ENCODE measurements at places on chromosomes 7 and 10.

DNA sequence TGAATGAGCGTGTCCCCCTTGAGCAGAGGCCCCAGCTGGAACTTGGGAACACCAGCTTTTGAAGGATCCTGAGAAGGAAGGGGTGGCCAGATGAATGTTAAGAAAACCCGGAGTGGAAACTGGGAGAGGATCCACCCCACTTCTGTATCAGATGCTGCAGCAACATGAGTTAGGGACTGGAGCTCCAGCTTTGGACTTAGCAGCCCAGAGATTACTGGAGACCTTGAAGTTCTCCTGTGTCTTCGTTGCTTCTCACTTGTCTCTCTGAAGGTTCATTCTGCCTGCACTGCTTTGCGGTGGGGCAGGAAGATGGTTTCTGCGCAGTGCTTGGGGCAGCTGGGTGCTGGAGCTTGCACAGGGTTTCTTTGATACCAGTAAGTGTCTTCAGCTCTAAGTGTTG lies 9.3 kb downstream of the TMEM248 start:
- no peaks in the 10 kb centered on the region for H3K27me3 ChIP-seq
- ATAC-seq = no peak
- H3K4me3 ChIP-seq = no peak overlapping the region
- no peak overlapping the region for H3K27ac ChIP-seq
- no peaks in the 10 kb centered on the region for H3K36me3 ChIP-seq
- no peaks in the 10 kb centered on the region for H3K4me1 ChIP-seq

GRCh38 chr10:7611909-7612308 lies 54.9 kb downstream of the ITIH5 start:
- H3K27me3 ChIP-seq = no peaks in the 10 kb centered on the region
- ATAC-seq = no peak
- no peak overlapping the region for H3K27ac ChIP-seq

DNA sequence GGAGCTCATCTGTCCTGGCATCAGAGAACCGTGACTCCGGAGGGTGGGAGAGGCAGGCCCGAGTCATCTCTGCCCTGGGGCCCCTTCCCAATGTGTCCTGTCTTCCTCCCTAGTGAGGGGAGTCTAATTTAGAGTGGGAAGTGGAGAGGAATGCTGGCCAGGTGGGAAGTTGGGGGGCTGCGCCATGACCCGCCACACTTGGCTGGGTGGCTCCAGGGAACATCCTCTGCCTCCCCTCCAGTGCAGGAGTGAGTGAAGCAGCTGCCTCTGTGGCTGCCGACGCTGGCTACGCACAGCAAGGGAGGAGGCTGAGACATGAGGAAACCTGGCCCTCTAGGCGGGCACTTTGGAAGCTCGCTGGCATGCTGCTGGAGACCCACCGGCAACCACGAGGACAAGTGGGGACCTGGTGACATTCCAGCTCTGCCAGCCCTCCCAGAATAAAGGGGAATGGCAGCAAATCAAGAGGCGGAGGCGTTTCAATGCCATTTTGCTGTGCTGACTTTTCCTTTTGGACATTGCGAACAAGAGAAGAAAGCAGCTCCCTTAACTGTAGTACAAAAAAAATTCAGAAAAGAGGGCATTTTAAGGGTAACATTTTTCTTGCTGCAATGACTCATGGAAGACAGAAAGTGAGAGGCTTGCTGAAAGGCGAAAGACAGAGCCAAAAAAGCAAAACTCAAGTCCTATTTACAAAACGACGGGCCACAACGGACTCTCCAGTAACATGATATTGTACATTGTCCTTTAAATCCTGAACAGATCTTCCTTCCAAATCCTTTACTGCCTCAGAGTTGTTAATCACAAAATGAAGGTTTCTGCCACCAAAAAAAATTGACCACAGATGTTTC lies 121.2 kb upstream of the PITRM1 start:
- peaks cover 14% of the 10 kb centered on the region for H3K4me1 ChIP-seq
- H3K27ac ChIP-seq = no peak overlapping the region
- H3K27me3 ChIP-seq = no peaks in the 10 kb centered on the region
- no peak overlapping the region for H3K4me3 ChIP-seq
- ATAC-seq = no peak

- no peak overlapping the region for H3K4me3 ChIP-seq
- no peaks in the 10 kb centered on the region for H3K36me3 ChIP-seq
- ATAC-seq = no peak
- H3K27me3 ChIP-seq = no peaks in the 10 kb centered on the region
- H3K27ac ChIP-seq = no peak overlapping the region
- no peaks in the 10 kb centered on the region for H3K4me1 ChIP-seq
These were observed 54.7 kb downstream of the ARHGAP22 start for GRCh38 chr10:48550071-48550691.

- H3K4me1 ChIP-seq = no peaks in the 10 kb centered on the region
- H3K4me3 ChIP-seq = no peak overlapping the region
- no peaks in the 10 kb centered on the region for H3K27me3 ChIP-seq
- ATAC-seq = no peak
- H3K27ac ChIP-seq = no peak overlapping the region
These were observed 211.5 kb downstream of the DGKB start for GRCh38 chr7:14691034-14691433.

DNA sequence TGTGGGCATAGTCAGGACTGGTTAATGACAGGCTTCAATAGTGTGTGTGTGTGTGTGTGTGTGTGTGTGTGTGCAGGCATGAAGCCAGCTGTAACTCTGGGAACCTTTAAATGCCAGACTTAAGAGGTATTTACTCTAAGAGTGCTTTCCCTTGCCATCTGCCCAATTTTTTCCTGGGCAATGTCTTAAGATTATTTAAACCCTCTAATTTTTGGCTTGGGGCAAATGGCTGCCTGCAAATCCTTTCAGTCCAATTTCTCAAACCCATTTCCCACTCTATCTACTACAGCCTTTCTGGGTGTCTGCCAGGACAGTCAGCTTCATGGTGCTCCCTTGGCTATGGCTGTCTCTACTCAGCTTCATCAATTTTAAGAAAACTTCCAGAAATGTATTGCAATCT lies 62.6 kb upstream of the C1GALT1 start:
- ATAC-seq = no peak
- H3K4me1 ChIP-seq = no peaks in the 10 kb centered on the region
- H3K4me3 ChIP-seq = no peak overlapping the region
- no peak overlapping the region for H3K27ac ChIP-seq
- H3K27me3 ChIP-seq = no peaks in the 10 kb centered on the region

DNA sequence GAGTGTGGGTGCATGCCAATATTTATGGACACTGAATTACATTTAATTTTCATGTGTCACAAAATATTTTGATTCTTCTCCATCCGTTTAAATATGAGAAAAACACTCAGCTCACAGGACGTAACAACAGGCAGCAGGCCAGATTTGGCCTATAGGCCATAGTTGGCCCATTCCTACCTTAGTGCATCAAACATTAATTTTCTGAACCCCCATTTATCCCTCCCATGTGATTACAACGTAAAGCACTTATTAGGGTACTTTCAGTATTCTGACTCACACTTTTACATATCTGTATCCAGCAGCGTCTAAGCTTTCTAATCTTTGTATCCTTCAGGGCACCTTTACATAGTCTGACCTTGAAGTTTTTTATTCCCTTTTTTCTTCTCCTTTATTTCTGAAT lies 4.0 kb downstream of the IDI1 start:
- no peaks in the 10 kb centered on the region for H3K27me3 ChIP-seq
- H3K27ac ChIP-seq = no peak overlapping the region
- no peak for ATAC-seq
- H3K4me3 ChIP-seq = no peak overlapping the region

DNA sequence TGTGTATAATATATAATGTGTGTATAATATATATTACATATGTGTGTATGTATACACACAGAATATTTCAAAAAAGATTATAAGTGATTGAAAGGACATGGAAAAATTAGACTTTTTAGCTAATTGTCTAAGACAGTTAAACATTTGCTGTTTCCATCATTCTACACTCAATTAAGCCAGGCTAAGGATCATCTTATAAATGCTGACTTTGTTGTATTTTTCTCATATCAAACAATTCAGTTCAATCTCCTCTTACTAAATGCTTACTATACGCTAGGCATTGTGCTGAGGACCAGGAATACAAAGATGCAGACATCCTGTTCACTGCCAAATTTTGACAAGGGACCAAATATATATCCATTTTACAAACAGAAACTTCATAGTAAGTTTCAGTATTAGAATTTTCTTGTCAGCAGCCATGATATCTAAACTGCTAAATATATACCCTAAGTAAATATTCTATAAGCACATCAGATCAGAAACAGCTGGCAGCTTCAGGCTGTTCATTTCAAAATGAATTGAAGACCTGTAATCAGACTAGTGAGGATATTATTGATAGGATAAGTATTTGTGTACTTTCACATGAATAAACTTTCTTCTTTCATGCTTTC lies 10.3 kb upstream of the LRRN3 start:
- no peak overlapping the region for H3K27ac ChIP-seq
- H3K4me3 ChIP-seq = no peak overlapping the region
- H3K27me3 ChIP-seq = no peaks in the 10 kb centered on the region
- H3K36me3 ChIP-seq = no peaks in the 10 kb centered on the region
- ATAC-seq = no peak

DNA sequence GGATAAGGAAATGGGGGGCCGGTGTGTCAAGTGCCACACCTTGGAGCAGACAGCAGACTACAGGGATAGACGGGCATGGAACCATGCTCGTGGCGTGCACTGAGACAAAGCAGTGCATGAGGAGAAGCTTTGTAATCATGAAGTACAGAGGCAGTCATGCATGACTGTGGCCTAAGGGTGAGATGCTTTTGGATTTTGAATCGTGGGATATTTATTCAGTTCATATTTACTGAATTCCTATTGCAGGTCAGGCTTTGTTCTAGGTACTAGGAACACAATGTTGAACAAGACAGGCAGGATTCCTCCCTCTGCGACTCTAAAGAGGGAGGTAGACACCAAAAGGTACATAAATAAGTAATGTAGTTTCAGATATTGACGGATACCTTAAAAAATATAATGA lies 597.6 kb downstream of the PARD3 start:
- H3K4me1 ChIP-seq = no peaks in the 10 kb centered on the region
- no peak for ATAC-seq
- no peak overlapping the region for H3K27ac ChIP-seq
- H3K27me3 ChIP-seq = no peaks in the 10 kb centered on the region

- H3K27ac ChIP-seq = no peak overlapping the region
- H3K27me3 ChIP-seq = no peaks in the 10 kb centered on the region
- H3K4me1 ChIP-seq = no peaks in the 10 kb centered on the region
These were observed 37.8 kb upstream of the ZNF365 start for GRCh38 chr10:62336404-62336803.

GRCh38 chr10:44995581-44995913 lies 5.2 kb upstream of the ZNF22 start:
- H3K4me1 ChIP-seq = peaks cover 39% of the 10 kb centered on the region
- no peak overlapping the region for H3K4me3 ChIP-seq
- H3K27ac ChIP-seq = peak overlapping the region; percentile 94
- no peaks in the 10 kb centered on the region for H3K27me3 ChIP-seq
- ATAC-seq = no peak

DNA sequence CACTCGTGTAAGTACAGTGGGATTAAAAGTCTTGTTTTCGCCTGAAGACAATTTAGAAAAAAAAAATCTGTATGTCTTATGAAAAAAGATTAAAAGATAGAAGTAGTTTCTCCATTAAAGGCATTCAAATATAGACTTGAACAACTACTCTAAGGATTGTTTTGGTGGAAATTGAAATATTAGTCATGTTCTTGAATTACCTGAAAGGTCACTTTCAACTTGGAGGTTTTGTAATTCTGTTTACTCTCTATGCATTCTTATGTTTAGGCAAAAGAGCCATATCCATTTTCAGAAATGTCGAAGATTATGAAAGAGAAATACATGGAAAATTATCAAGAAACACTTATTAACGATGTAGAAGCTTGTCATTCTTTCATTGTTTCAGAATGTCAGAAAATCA lies 373.7 kb downstream of the ARL4A start:
- no peaks in the 10 kb centered on the region for H3K36me3 ChIP-seq
- no peak overlapping the region for H3K4me3 ChIP-seq
- no peak overlapping the region for H3K27ac ChIP-seq
- ATAC-seq = no peak
- no peaks in the 10 kb centered on the region for H3K4me1 ChIP-seq

GRCh38 chr10:129869596-129870473 lies 94.2 kb downstream of the EBF3 start:
- no peaks in the 10 kb centered on the region for H3K27me3 ChIP-seq
- ATAC-seq = no peak
- H3K27ac ChIP-seq = no peak overlapping the region

- no peak overlapping the region for H3K27ac ChIP-seq
- no peaks in the 10 kb centered on the region for H3K36me3 ChIP-seq
- peaks cover 41% of the 10 kb centered on the region for H3K4me1 ChIP-seq
- no peak overlapping the region for H3K4me3 ChIP-seq
These were observed 54.1 kb upstream of the PPIF start for GRCh38 chr10:79292891-79293746.

GRCh38 chr7:27793780-27794179 lies 53.8 kb downstream of the TAX1BP1 start:
- no peak for ATAC-seq
- H3K27ac ChIP-seq = no peak overlapping the region
- H3K27me3 ChIP-seq = no peaks in the 10 kb centered on the region
- H3K36me3 ChIP-seq = peaks cover 65% of the 10 kb centered on the region

- ATAC-seq = no peak
- no peaks in the 10 kb centered on the region for H3K4me1 ChIP-seq
- H3K27me3 ChIP-seq = peaks cover 20% of the 10 kb centered on the region
These were observed 130.1 kb downstream of the LSM5 start for GRCh38 chr7:32360127-32360526.

- H3K4me1 ChIP-seq = no peaks in the 10 kb centered on the region
- H3K27ac ChIP-seq = no peak overlapping the region
- no peaks in the 10 kb centered on the region for H3K36me3 ChIP-seq
These were observed 334.8 kb upstream of the SHH start for GRCh38 chr7:156147104-156147503.

DNA sequence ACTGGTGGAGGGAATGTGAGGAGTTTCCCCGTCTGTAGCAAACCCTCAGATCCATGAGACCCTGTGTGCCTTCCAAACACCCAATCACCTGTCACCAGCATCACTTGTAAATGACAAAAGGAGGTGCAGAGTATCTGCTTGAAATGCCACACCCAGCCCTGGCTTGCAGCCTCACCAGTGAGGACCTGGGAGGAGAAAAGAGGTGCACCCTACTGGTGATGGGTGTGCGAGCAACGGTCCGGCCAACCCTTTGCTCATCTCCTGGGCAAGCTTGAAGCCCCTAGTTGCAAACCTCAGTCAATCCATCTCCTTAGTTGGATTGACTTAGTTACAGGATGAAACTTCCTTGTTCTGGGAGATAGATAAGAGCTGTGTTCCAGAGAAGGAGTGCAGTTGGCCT lies 62.4 kb upstream of the WAPL start:
- no peak overlapping the region for H3K4me3 ChIP-seq
- ATAC-seq = no peak
- H3K27ac ChIP-seq = no peak overlapping the region

DNA sequence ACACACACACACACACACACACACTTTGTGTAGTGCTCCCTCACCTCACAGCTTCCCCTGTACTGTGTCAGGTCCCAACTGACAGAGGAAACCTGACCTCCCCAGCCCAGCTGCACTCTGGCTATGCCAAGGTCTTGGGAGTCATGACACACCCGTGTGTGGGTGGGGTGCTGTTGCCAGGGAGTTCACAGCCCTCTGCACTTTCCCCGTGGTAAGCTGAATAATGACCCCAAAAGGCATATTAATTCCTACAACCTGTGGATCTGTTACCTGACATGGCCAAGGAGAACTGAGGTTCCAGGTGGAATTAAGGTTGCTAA lies 8.9 kb upstream of the NANOS1 start:
- no peaks in the 10 kb centered on the region for H3K27me3 ChIP-seq
- no peak for ATAC-seq
- no peak overlapping the region for H3K4me3 ChIP-seq
- peaks cover 13% of the 10 kb centered on the region for H3K4me1 ChIP-seq
- no peak overlapping the region for H3K27ac ChIP-seq
- H3K36me3 ChIP-seq = no peaks in the 10 kb centered on the region

- no peak overlapping the region for H3K4me3 ChIP-seq
- H3K27ac ChIP-seq = no peak overlapping the region
- H3K27me3 ChIP-seq = no peaks in the 10 kb centered on the region
- ATAC-seq = no peak
These were observed 64.7 kb upstream of the IFRD1 start for GRCh38 chr7:112385516-112385915.

Data from gastroesophageal sphincter (tissue), 4 donors.